ENCODE measurements at places on chromosomes 5 and 9.

DNA sequence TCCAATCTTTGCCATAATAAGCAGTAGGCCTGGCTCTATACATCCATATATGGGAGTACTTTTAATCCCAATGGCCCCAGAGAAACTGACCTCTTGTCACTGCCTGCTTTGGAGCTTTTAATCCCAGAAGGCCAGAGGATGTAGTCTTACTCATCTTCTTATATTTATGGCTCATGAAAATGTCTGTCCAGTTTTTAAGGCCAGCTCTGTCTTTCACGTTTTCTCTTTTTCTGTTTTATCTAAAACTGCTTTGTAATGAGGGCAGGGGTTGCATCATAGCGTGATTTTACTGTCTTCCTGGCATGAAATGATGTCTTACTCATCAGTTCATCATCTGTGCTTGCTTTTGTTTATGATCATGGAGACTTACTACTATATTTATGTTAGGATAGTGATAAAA, 1094.9 kb downstream of the MAT2B start:
- no peak for DNase-seq

DNA sequence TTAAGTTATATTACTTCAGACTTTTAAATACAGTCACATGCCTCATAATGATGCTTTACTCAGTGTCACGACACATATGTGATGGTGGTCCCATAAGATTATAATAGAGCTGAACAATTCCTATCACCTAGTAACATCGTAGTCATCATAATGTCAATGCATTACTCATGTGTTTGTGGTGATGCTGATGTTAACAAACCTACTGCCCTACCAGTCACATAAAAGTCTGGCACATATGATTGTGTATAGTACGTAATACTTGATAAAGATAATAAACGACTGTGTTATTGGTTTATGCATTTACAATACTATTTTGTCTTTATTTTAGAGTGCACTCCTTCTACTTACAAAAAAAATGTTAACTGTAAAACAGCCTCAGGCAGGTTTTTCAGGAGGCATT, 103.7 kb downstream of the PAM start:
- no peak for DNase-seq

- DNase-seq, result no peak
Measured at GRCh38 chr9:129649726-129650679, 8.1 kb upstream of the ASB6 start.

DNA sequence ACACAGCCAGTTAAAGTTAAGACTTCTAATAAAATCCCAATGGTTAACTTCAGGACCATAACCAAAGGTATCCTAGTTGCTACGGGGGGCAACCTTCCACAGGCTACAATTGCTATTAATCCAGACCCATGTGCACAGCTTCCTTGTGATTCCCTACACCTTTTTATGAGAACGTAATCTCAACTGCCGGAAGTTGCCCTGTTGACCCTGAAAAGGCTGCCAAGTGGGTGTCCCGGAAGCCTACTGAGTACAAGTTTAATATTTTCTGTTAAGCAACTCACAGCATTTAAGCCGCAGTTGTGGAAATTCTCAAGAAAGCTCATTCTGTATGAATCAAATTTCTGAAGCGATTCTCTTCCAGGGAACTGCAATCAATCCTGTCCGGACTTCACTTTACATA, 48.5 kb upstream of the PTGER4 start:
- DNase-seq, result no peak

- DNase-seq, result no peak
Measured at GRCh38 chr5:89282554-89283510, 399.8 kb upstream of the MEF2C start.

GRCh38 chr5:113176734-113177133, 200.1 kb downstream of the DCP2 start:
- no peak for DNase-seq

GRCh38 chr5:137190031-137190430, 309.1 kb downstream of the SPOCK1 start:
- no peak for DNase-seq

GRCh38 chr9:99416007-99416406, 193.9 kb downstream of the SEC61B start:
- DNase-seq, result no peak

GRCh38 chr5:31124651-31125305, 68.7 kb upstream of the CDH6 start:
- DNase-seq, result no peak

DNA sequence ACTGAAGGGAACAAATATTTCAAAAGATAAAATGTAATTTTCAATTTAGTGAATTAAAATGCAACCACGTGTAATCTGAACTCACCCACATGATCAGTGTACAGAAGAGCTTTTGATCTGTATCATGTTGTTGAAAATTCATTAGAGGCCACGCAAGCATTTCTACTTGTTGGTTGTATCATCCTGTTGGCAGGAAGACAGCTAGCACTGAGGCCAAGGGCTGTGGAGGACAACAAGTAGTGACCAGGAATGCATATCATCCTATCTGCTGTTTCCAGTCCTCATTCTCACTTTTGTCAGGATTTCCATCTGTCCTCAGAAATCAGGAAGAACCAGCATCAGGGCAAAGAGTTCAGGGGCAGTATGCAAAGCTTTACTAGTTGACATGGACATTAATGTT, 29.9 kb upstream of the CKS2 start:
- no peak for DNase-seq

DNA sequence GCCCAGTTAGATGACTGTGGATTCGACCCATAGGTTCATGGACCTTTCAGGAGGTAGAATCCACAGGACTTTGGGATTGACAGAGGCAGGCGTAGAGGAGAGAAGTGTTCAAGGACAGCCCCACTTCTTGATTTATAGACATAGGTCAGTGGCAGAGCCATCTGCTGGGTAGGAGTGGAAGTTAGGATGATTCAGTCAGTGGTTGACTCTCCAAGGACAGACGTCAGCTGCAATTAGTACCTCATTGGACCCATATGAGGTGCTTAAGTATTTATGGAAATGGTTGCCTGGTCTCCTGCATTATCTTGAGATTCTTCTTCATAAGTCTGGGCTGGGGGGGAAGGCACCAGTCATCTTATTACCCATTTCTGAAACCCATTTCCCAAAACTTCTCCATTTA, 70.9 kb downstream of the SH3RF2 start:
- no peak for DNase-seq

DNA sequence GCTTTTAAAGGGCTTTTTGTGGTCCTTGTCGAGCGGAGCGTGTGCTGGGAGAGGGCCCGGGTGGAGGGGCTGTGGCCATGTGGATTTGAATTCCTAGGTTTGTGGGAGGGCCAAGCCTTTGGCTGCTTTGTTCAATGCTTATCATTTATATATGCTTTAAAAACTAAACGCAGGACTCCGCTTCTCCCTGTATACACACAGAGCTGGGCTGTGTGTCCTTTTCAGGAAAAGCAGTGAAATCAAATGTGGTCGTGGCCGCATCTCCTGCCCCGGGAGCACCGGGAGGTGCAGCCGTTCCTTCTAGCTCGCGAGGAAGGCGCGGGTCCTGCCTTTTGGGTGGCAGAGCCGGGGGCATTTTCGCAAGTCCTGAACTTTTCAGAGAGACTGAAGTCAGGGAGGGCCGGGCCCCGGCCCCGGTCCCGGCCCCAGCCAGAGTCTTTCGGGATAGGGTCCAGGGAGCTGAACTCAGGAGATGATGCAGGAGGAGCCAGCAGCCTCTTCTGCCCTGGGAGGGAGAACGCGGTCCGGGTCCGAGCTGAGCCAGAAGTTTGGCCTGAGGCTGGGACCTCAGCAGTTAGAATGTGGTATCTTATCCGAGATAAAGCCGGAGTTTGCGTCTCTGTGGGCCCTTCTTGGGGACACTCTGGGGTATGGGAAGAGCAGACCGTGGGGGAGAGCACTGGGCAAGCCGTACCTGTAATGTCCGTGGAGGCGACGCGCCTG, 158.8 kb downstream of the C9orf152 start:
- no peak for DNase-seq

DNA sequence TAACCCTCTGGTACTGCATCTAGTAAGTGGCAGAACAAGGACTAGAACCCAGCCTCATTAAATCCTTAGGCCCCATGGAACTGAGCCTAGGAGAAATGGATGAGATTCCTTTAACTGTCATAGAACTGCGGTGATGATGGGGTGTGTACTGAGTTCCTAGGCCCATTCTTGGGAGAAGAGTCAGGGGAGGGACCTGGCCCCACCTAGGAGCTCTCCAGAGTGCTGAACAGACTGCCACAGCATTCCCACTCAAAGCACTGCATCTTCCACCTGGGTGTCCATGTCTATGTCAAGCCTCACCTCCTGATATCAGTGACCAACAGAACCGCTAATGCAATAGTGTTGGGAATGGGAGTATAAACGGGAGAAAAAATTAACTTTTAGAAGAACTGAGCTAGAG, 36.6 kb downstream of the TTLL11 start:
- no peak for DNase-seq

GRCh38 chr9:105280691-105281090, 36.2 kb downstream of the SLC44A1 start:
- no peak for DNase-seq

- no peak for DNase-seq
Measured at GRCh38 chr5:171575808-171576207, 156.4 kb downstream of the FGF18 start.

GRCh38 chr9:23434654-23435053, 391.4 kb downstream of the ELAVL2 start:
- DNase-seq, result no peak

DNA sequence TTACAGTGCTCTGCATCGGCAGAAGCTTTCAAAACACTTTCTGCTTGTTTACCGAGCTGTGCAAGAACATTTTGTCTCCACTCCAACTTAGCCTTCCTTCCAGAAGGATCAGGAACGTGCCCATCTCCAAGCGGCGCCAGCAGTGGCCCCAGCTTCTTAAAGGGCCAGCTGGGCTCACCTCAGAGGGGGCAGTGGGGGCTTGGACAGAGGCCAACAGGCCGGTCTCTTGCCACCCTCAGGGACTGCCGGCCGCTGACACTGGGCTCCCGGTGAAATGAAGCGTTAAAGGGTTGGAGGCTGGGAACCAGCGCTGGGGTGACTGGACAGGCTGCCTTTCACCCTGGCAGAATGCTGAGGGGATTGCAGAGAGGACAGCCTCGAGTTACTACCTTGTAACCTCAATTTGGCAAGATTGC, 67.0 kb upstream of the RNU6ATAC start:
- no peak for DNase-seq

DNA sequence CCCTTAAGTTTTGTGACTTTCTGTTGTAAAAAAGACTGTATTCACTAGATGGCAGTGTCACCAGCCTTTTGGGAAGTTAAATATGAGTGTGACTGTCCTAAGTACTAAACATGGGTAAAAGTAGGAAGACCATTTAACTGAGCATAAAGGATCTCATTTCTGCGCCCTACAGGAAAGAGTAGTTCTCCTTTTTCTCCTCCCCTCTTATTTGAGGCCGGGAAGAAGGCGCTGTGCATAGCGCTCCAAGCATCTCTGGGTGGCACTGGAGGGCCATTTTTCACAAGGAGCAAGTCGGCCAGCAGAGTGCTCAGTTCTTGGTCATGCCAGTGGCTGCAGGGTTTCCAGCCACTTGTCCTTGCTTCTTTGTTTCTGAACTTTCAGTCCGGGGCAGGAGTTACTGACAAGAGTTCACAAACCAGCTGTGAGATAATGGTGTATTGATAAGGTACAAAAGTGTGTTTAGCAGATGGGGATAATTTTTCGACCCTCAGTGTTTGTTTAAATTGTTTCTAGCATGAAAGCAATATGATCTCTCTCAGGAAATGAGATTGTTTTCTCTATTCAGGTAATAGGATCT, 227.6 kb upstream of the DMRT1 start:
- DNase-seq, result peak; percentile 83

GRCh38 chr9:34647084-34647403, 569 bp downstream of the GALT start:
- DNase-seq, result no peak
